ENCODE measurements at places on chromosomes 4 and X.

GRCh38 chr4:82833696-82834313, 35.2 kb upstream of the SCD5 start:
- no peak for DNase-seq

DNA sequence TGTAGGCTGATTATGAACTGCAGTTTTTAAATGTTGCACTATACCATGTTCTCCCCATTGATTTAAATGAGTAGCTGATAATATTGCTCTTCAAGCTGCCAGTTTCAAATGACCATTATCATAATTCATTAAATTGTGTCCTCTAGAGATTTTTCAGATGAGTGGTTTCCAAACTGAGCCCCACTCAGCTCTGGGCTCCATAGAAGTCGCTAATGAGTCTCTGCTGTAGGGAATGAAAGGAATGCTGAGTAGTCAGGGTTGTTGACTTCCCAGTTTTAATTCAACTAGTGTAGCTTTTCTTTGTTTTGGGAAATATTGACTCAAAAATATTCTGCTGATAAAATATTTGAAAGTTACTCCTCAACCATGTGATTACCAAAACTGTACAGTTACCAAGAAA, 1081.1 kb downstream of the ARAP2 start:
- no peak for DNase-seq

DNA sequence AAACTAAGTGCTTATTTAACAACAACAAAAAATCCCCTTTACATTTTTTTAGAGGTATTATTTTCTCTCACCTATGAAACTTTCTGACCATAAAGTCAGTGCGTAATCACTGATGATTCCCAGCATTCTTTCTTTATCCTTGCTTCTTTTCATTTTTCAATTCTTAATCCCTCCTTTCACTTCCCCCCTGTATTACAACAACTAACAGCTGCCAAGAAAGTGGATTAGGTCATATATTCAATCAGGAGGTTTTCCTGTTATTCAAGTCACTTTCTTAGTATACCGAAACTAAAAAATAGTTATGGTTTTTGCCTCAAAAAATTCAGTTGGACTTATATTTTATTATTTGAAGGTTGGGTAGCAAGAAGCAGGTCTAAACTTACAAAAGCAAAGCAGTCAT, 2.1 kb upstream of the STAP1 start:
- no peak for DNase-seq

DNA sequence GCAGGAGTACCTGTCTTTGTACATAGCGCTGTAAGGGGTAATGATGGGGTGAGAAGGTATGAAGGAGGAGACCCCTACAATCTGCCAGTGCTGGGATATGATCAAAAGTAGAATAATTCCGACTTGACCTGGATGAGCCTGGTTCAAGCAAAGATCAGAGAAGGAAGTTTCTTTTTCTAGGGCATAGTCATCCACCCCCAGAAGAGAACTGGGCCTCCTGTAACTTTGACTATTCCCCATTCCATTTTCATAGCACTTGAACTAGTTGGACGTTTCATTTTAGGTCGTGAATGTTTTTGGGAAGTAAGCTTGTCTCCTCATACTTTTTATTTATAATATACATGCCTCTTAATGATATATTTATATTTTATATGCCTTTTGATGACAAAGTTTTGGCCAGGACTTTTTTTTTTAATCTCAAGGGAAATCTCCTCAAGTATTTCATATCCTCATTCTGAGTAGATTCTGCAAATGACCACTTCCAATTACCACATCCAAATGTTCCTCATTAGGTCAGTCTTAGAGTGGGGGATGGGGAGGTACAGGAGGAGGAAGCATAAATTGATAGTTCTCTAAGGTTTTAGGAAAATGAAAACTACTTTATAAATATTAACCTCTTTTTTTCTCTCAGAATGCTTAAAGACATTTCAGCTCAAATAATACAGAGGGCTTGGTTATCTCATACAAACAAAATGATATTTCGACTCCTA, 3.5 kb downstream of the CXorf58 start:
- DNase-seq: no peak

DNA sequence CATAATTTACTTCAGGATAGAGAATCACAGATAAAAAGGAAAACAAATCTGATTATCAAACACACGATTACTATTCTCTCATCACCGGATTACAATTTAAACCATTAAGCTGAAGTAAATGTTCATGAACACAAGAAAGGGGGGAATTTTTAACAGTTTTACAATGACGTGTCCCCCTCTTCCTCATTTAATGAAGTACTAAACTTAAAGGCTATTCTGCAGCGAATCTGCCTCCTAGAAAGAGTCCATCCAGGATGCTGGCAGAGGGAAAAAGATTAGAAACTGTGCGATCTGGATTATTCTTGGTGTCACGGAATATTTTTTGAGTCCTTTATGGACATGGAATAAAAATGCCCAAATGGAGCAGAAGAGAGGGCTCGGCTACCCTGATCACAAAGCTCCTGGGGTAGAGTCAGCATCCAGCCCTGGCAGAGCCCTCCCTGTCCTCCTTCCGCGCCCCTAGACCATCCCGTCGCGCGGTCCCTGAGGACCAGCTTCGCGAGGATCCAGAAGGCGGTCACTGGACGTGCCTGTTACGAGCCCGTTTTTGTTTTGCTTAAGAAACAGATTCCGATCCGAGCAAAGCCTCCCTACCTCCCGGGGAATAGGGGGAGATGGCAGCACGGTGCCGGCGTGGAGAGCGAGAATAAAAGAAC, 1.2 kb downstream of the ELF2 start:
- no peak for DNase-seq

DNA sequence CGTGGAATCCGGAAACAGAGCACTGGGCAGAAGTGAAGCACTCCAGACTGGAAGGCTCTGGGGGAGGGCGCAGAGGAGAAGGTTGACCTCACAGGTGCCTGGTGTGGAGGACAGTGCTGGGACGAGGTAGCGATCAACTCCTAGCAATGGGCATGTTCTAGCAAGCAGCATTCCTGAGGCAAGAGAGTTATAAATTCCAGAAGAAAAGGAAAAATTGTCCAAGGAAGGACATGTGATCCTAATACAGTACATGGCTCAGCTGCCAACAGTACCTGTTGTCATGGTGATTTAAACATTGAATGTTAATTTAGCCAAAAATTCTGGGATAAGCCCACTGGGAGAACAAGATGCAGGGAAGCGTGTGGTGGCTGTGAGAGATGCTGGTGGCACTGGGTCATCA, 8.2 kb downstream of the ARHGAP4 start:
- DNase-seq: no peak

DNA sequence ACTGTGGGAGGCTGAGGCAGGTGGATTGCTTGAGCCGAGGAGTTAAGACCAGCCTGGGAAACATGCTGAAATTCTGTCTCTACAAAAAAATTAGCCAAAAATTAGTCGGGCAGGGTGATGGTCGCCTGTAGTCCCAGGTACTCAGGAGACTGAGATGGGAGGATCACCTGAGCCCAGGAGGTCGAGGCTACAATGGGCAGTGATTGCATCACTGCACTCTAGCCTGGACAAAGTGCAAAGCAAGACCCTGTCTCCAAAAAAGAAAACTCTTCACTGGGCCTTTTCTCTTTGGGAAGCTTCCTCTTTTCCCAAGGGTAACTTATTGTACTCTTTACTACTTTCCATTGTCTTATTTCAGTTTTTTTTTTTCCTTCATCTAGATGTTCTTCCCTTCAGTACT, 88.9 kb downstream of the UBE2K start:
- DNase-seq: no peak

DNA sequence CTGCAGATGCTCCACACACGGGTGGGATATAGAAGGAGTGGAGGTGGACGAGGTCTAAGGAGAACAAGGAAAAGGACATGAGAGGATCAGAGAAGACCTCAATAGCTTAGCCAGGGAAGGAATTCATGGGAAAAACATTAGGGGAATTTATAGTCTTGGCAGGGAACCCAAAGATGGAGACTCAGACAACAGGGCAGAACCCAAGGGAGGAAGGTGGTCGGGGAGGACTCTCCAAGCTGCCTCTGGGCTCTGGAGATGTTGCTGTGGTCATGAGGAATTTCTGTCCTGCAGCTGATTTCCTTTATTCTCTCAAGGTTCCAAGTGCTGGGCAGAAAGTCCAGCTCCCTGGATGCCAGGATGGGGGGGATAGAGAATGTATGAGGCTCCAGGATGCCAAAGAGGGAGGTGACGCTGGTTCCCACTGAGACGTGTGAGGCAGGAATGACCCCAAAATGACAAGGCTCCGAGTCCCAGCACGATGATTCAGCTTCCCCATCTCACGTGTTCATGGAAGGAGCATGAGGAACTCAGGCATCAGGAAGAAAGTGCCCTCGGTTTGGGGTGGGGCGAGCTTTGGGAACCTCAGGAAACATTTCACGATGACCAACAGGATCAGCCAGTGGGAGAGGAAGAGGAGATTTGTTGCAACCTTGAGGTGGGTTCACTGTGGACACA, 57.0 kb upstream of the PPP2R3B start:
- DNase-seq: no peak

- no peak for DNase-seq
Observed at GRCh38 chr4:147822128-147822527, 90.2 kb downstream of the ARHGAP10 start.

All from stimulated activated CD8-positive, alpha-beta memory T cell treated with anti-CD3 and anti-CD28 coated beads, Interleukin-4, amount 100 ng/mL, for 1 hour (primary cell).